AG20443 (cell line): ENCODE measurements at places on chromosomes 12 and 14.

- DNase-seq: no peak
Observed at GRCh38 chr14:84323978-84324377, 1206.0 kb upstream of the FLRT2 start.

DNA sequence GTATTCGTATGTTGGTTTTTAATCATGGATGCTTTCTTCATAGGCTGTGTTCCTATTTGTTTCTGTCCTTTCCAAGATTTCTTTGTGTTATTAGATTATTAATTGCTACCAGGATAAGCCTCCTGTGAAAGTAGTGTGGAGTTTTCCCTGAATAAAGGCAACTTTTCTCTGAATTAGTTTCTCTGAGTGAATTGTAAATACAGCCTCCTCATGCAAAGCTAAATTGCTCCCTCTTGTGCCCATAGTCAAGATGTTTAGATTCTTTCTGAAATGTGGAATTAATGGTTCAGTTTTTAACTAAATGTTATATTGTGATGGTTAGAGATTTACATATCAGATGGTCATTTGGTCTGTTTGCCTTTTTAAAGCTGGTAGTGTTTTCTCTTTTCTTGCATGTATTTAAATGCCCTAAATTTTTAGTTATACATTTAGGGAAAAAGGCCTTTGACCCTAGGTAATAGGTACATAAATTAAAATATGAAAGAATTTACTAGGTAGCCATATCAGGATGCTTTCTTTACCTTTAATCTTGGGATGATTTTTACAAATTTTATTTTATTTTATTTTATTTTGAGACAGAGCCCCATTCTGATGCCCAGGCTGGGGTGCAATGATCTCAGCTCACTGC lies 8.9 kb downstream of the APAF1 start:
- DNase-seq: peak; percentile 57

DNA sequence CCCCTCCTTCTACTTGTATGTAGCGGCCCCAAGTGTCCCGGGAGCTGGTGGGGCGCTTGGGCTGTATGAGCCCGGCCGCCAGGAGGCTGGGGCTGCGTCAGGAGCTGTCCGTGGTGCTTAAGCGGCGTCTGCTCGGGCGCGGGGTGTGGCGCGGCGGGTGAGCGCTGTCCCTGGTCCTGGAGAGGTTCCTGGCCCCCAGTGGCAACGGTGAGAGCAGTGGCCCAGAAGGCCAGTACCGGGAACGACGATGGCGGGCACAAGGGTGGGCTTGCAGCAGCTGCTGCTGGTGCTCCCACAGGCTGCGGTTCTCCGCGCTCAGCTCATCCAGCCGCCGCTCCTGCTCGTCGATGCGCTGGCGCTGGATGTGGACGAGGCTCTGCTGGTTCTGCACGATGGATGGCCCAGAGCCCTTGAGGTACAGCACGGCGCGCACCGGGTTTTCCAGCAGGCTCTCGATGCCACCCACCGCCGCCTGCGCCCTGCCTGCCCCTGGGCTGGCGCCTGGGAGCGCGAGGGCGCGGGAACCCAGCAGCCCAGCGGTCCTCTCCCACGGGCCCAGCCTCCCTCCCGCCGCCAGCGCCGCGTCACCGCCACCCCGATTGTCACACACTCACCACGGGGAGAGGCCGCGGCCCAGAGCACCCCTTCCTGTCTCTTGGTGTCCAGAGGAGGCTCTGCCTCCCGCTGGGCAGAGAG lies 41.9 kb upstream of the FKBP4 start:
- peak; percentile 90 for DNase-seq

- DNase-seq: no peak
Observed at GRCh38 chr12:123395236-123395635, 11.3 kb downstream of the KMT5A start.

DNA sequence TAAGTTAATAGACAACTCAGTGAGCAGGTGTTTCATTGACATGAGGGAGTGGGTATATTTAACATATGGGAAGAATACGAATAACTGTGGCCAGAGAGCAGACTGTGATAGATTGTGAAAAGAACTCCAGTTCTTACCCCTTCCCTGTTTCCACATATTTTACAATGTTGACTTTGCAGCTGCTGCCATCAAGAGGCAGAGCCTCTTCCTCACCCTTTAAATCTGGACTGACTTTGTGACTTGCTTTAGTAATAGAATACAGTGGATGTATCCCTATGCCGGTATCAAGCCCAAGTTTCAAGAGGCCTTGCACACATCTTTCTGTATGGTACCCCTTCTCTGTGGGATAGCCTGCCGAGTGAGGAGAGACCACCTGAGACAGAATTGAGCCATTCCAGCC lies 356.7 kb downstream of the ETNK1 start:
- no peak for DNase-seq

DNA sequence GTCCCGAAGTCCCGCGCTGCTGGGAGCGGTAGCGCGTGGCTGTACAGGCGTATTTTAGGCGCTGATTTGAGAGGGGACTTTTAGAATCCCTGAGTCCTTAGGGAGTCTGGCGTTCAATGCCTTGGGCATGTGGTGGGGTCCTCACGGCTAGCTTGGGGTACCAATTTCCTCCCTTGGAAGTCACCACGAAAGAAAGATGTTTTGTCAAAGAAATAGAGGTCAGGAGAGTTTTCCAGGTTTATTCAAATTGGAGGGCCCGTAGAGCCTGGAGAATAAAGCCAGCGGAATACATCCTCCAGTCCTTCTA lies 63.9 kb downstream of the KLHL28 start:
- DNase-seq: no peak

DNA sequence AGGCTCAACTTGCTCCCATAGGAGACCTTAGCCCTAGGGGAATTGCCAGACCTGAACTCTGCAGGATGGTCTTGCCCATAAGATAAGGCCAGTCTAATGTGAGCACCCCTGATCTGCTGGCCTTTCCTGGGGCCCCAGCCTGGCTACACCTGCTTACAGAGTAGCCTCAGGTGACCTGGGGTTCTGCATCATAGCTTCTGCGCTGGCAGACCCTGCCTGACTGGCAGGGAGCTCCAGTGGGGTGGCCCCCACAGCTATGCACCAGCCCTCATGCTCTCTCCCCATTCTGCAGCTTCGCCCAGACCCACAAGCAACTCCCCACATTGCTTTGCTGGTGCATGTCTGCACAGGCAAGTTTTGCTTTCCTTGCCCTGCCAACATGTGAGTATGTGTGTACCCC lies 371.3 kb upstream of the CLEC14A start:
- DNase-seq: no peak

DNA sequence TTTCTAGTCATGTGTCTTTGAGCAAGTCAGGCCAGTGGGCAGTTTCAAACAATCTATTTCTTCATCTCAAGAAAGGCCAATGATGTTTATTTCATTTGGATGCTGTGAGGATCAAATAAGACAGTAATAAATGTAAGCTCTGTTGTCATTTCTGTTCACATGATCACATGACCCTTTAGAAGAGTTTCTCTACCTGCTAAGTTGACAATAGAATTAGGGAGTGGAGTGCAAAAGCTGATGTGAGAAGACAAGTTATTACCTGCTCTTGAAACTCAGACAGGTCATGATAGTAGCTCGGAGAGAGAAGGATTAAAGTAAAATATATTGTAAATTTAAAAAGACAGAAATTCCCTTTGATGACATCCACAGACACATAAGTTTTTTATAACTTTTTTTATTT lies 37.3 kb upstream of the DCN start:
- DNase-seq: no peak

DNA sequence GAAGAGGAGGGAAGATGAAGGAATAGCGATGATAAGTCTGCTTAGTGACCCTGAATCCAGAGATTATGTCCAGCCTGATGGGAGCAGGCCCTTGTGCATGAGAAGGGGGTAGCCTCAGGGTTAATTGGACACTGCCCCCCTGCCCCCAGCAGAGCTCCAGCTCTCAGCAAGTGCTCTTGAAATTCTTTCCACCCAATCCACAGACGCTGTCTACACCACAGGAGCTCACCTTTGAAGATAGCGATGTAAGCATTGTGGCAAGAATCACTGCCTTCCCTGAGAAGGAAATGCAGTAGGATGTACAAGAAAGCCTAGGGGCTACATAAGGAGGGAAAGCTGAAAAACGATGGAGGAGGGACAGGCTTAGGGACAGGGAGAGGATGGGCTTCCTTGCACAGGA lies 39.4 kb downstream of the CRACR2A start:
- no peak for DNase-seq

GRCh38 chr14:76810953-76811400 lies 1.7 kb downstream of the ANGEL1 start:
- DNase-seq: peak; percentile 57

DNA sequence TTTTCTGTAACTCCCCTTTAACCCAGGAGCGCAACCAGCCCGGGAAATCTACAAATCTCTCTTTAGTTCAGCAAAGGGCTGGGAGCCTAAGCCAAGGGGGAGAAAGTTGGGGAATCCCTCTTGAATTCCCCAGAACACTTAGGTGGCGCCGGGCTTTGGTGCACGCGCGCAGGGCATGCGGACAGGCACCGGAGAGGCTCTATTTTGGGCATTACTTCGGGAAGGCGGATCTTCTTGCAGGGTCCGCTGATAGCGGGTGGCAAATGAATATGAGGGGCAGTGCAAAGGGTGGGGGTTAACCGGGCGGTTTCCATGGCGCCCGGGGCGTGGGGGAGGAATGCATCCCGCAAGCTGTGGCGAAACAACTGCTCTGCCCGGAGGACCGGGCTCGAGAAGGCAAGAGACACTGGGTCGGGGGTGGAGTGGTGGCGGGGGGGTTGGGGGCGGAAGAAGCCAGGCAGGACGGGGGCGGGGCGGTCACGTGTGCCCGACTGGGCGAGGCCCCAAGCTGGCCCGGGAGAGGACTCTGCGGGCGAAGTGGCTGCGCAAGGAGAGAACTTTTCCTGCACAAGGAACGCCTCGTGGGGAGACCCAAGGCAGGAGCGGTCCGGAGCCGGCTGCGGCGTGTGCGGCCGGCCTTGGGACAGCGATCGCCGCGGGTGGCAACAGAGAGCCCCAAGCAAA lies at the start of gene FLVCR2:
Gene FLVCR2, plus strand, starts transcription at position 519 of the 684 bp plus-strand sequence. CDS start 353 bp downstream, outside the sequence.
- DNase-seq: peak; percentile 92

DNA sequence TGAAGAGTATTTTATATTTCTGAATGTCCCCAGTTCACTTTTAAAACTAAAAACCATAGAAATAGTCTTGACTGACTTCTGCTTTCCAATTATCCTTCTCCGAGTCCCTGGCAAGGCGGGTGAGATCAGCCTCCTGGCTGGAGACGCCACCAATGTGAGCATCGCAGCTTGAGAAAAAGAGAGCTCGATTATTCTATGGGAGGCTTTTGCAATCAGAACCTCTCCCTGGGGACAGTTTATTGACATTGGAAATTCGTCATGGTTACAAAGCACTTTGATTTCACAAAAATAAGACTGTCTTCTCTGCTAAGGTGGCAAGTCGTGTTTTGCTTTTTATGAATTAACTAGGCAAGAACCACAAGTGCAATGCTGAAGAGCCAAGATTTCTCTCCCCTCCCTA lies 23.6 kb upstream of the GPHB5 start:
- DNase-seq: no peak

- no peak for DNase-seq
Observed at GRCh38 chr14:25759256-25759655, 709.3 kb upstream of the STXBP6 start.

GRCh38 chr12:55915482-55915859 lies 12.2 kb downstream of the PYM1 start:
- DNase-seq: no peak

DNA sequence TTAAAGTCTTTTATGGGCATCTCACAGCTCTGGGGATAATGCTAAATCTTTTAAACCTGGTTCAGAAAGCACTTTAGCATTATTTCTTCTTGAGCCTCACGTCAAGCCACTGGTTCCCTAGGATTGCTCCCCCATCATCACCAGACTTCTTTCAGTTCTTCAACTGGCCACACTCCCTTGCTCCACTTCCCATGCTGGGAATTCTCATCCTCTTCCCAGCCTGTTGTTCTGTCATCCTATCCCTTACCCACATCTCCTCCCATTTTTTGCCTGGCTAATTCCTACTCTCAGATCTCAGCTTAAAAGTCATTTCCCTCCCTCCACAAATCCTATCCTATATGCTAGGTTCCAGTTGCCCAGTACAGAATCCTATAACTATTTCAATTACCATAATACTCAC lies 14.4 kb downstream of the FERMT2 start:
- DNase-seq: no peak

GRCh38 chr14:91390165-91390778 lies 27.3 kb downstream of the CCDC88C start:
- no peak for DNase-seq

DNA sequence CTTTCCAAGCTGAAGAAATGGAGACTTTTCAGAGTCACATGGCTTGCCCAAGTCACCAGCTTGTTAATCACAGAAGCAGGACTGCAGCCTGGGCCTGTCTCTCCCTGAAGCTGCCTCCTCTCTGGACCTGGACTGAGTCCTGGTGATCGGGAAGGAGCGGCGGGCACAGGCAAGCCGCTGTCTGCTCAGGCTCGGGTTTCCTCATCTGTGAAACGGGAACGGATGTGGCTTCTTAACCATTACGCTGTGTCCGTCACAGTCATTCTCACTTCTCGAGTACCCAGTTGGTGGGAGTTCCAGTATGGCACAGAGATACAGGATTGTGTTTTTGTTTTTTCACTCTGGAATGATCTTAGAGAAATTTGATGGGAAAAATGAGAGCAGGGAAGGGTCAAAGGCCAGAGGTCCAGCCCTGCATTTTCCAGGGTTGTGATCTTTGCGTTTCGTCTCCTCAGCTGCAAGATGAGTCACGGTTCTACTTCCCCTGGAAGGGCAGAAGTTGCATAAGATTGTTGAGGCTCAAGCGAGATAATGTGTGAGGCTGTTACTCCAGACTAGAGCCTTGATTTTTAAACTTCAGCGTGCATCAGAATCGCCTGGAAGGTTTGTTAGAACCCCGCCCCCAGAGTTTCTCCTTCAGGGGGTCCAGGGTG lies 7.6 kb upstream of the LRTM2 start:
- DNase-seq: peak; percentile 53

DNA sequence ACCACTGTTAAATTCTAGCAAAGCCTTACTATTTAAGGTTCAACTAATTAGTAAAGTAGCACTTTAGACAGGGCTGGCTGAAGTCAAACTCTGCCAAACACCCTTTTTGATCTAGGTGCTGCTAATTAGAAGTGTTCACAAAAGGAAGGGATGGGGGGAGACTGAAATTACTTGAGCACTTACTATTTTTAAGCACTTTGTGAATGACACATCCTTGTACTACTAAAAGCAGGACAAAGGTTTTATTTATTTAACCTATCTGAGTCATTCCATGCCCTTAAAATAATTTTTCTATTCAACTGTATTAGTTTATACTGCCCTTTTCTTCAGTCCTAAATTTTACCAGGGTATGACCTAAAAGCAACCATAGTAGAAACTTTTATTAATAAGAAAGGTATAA lies 20.1 kb downstream of the MBIP start:
- no peak for DNase-seq

GRCh38 chr12:122148657-122149056 lies 25.4 kb downstream of the IL31 start:
- peak; percentile 44 for DNase-seq

DNA sequence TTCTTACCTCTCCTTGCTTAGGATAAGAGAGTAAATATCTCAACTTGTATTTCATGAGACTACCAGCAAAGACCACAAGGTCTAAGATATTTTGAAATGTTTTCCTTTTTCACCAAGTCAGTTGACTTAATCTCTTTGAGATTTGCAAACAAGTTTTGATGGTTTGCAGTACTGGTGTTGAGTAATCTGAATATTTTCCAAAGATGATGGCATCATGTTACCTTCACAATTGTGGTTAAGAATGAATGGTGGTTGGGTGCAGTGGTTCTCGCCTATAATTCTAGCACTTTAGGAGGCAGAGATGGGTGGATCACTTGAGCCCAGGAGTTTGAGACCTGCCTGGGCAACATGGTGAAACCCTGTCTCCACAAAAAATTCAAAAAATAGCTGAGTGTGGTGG lies 225.7 kb downstream of the TMTC2 start:
- no peak for DNase-seq

- no peak for DNase-seq
Observed at GRCh38 chr12:10102322-10102721, 3.5 kb upstream of the CLEC1A start.
